ENCODE measurements at places on chromosomes 5 and 9.

GRCh38 chr5:55363856-55364255, 56.1 kb downstream of the MTREX start:
- DNase-seq = no peak

- no peak for DNase-seq
Measured at GRCh38 chr9:124420991-124421543, 5.8 kb upstream of the PSMB7 start.

GRCh38 chr5:151630088-151630487, 39.0 kb upstream of the FAT2 start:
- no peak for DNase-seq

DNA sequence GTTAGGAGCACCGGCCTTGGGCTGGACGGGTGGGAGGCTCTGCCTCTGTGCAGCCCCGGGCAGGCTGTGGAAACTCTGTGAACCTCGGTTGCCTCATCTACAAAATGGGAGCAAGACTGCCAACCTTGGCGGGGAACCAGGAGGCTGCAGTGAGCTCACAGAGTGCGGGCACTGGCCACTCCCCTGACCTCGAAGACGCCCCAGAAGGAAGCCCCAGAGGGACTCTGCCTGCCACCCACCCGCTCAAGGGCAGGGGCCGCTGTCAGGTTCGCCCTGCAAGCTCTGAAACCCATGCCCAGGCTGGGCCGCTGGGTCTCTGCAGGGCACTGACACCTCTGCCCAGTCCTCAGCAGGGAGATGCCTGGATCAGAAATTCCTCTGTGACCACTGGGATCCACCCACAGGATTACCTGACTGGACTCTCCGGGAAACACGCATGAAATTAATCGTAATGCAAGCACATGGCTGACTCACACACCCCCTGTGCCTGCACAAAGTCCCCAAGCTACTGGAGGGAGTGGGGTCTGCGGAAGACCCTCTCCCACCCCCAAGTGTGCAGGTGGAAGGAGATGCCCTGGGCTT, 7.4 kb downstream of the CCDC187 start:
- DNase-seq = no peak

DNA sequence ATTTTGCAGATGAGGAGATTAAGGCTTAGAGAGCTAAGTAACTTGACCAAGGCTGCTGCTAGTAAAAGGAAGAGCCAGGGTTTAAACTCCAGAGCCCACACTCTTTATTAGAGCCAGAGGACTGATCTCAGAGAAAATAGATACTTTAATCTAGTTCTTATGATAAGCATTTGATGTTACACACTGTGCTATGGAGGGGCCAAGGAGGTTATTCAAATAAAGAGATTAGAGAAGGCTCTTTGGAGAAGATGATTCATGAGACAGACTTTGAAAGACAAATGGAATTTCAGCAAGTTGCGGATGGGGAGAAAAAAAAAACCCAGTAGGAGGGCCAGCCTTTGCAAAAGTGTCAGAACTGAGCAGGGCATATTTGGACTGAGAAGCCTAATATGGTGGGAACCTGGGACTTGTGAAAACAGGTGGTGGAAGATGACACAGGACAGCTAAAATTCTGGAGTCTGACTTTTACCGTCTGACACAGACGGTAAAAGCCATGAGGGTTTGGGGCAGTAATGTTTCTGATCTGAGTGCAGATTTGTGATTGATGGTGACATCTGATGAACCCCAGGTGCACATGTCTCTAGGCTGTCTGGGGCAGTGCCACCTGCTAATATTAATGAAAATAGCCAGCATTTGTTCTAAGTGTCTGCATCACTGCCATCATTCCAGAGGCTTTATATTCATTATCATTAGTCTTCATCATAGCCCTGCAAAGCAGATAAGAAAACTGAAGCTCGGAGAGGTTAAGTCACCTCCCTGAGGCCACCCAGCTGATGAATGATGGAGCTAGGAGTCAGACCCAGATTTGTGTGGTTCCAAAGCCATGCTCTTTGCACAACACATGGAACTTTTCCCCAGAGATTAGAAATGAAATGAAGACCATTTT, 65.3 kb upstream of the CXCL14 start:
- no peak for DNase-seq

DNA sequence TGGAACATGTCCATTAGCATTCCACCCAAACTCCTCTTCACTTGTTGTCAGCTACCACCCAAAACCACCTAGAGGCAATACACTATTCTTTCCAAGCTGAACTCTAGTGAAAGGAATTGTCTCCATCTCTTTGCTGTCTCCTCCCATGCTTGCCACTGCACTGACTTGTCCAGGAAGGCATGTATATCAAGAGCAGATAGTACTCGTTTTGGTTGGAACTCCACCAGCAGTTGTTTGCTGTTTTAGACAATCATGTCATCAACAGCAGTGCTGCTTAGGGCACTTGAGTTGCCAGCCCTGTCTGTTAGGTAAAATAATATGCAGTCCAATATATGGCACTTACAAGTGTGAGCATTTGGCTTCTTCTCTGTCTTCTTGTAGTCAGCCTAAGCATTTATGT, 80.0 kb upstream of the SAP30L start:
- no peak for DNase-seq

GRCh38 chr5:135383803-135384495, 15.1 kb downstream of the MACROH2A1 start:
- no peak for DNase-seq

- no peak for DNase-seq
Measured at GRCh38 chr9:4381744-4382143, 81.9 kb upstream of the GLIS3 start.

All from NB4 (cell line).